Stimulated activated CD4-positive, alpha-beta T cell treated with anti-CD3 and anti-CD28 coated beads, Interleukin-4, amount 100 ng/mL, for 24 hours (primary cell): ENCODE measurements at places on chromosomes 2 and 18.
A peak's percentile ranks its signal among the peaks of the same experiment; 100 is the strongest.

GRCh38 chr2:209556354-209556961, 132.6 kb downstream of the MAP2 start:
- DNase-seq, result no peak

GRCh38 chr2:85583667-85584353, 421 bp upstream of the VAMP5 start:
- DNase-seq, result peak; percentile 30

DNA sequence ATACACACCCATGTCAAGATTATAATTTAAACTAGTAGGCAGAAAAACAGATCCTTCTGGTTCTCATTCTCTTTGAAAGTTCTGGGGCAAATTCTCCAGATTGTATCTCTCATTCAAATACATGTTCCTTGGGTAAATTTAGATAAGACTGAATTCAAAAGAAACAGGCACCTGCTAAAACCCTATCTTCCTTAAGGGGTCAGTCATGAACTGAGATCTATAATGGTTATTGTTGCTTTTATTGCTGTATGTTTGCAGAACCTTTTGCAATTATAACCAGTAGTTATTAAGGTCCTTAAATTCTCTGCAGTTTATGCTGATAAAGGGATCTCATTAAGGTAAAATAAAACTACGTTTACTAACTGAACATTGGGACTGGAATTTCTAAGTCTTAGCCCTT, 83.5 kb downstream of the MYO5B start:
- no peak for DNase-seq

DNA sequence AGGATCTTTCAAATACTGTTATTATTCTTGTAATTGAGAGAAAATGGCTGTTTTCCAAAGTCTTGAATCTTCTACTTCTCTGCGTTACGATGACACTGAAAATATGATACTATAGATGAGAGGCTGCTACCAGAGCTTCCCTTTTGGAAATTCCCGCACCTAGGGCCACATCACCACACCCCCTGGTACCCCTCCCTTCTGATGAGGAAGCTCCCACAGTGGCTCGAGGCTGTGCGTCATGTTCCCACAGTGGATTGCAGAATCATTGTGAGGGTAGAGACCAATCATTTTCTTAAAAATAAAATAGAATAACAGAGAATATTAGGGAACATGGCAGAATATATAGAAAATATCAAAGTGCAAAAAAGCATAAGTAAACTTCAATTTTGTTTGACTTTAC, 268.9 kb upstream of the SMIM21 start:
- no peak for DNase-seq

- no peak for DNase-seq
These were observed 265.2 kb upstream of the SPHKAP start for GRCh38 chr2:228446734-228447133.

GRCh38 chr18:43760010-43760409, 482.7 kb upstream of the SYT4 start:
- no peak for DNase-seq

- no peak for DNase-seq
These were observed 111.5 kb downstream of the MCFD2 start for GRCh38 chr2:46803911-46804670.
